ENCODE measurements at places on chromosomes 1 and 21.

GRCh38 chr1:211579440-211580302 lies 710 bp upstream of the SLC30A1 start:
- peak; percentile 27 for DNase-seq

DNA sequence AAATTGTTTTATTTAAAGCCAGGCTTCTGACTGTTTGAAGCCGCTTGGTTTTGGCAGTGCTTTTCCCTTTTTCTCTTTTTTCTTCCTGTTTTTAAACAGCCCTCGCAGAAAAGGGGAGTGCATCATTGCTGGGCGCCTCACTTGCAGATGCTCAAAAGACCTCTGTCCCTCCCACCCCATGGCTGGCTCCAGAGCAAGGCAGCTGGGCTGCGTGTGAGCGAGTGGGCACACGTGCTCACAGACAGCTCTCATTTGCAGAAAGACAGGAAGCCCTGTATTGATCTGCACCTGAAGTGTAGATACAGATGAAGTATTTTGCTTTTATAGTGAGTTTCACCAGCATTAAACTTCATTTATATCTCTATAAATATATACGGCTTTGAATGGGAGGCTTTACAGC lies 8.8 kb downstream of the TNR start:
- no peak for DNase-seq

DNA sequence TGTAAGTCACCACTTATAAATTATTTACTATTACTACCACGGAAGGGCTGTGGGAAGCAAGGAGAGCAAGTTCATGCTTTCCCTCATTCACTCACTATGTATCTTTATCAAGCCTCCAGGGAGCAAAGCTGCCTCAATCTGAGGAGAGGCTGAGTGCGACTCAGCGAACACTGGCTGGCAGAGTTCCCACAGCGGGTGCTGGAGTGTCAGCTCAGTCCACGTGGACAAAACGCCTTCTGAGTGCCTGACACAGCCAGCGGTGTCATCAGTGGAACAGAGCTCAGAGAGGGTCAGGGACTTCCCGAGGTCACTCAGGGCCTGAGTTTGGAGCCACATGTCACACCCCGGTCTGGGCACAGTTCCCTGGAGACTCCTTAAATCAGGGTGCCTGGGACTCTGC lies 16.9 kb downstream of the MATN1 start:
- DNase-seq, result no peak

- DNase-seq, result no peak
Measured at GRCh38 chr1:203913073-203913521, 51.7 kb downstream of the SNRPE start.

- DNase-seq, result no peak
Measured at GRCh38 chr1:16484931-16485330, 29.2 kb downstream of the RNU1-1 start.

GRCh38 chr1:219812086-219812485 lies 116.3 kb downstream of the SLC30A10 start:
- DNase-seq, result peak; percentile 41

- no peak for DNase-seq
Measured at GRCh38 chr1:215878843-215879242, 311.7 kb downstream of the KCTD3 start.

GRCh38 chr1:61638911-61639605 lies 85.9 kb downstream of the TM2D1 start:
- peak; percentile 52 for DNase-seq

- DNase-seq, result peak; percentile 85
Measured at GRCh38 chr1:210362526-210362925, 33.8 kb downstream of the HHAT start.

GRCh38 chr1:30106125-30106524 lies 617.3 kb downstream of the MATN1 start:
- peak; percentile 23 for DNase-seq

- DNase-seq, result no peak
Measured at GRCh38 chr1:163346326-163346870, 24.6 kb downstream of the NUF2 start.

DNA sequence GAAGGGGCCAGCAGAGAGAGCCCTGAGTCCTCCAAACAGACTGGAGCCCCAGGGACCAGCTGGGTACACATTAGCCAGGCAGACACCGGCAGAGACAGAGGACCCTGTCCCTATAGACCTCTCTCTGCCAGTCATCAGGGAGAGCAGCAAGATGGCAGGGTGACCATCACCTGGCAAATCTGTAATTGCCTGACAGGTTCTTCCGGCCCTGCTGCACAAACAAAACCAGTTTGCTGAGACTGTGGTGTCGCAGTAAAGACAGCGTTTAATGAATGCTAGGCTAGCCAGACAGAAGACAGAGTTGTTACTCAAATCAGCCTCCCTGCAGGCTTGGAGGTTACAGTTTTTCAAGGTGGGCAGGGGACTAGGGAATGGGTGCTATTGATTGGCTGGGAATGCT lies 618.9 kb downstream of the NPHP4 start:
- DNase-seq, result no peak

DNA sequence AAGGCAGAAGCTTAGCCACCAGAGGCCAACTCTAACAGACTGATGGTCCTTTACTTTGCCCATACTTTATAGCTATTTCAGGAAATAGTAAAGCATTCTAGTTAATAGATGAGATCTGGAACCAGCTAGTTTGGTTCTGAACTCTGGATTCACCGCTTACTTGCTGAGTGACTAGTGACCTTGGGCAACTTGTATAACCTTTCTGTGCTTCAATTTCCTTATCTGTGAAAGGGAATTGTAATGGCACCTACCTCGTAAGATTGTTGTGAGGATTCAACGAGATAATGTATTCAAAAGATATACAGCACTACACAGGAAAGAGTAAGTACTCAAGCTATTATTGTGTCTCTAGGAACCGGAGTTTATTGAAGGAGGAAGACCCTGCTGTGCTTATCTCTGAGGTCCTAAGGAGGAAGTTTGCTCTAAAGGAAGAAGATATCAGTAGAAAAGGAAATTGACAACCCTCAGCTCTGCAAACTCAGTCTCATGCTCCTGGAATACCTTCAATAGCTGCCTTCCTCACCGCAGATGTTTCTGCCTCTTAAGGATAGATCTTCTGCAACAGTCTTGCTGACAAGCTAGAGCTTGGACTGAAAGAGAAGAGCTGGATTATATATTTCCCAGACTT lies 11.9 kb downstream of the MTFR1L start:
- no peak for DNase-seq

- DNase-seq, result no peak
Measured at GRCh38 chr1:176849281-176849680, 315.2 kb downstream of the ASTN1 start.
